AG10803 (cell line): ENCODE measurements at places on chromosomes 4 and X.
A peak's percentile ranks its signal among the peaks of the same experiment; 100 is the strongest.

GRCh38 chrX:119685225-119686066 is 7.5 kb downstream of the SEPTIN6 start:
- no peak for DNase-seq

DNA sequence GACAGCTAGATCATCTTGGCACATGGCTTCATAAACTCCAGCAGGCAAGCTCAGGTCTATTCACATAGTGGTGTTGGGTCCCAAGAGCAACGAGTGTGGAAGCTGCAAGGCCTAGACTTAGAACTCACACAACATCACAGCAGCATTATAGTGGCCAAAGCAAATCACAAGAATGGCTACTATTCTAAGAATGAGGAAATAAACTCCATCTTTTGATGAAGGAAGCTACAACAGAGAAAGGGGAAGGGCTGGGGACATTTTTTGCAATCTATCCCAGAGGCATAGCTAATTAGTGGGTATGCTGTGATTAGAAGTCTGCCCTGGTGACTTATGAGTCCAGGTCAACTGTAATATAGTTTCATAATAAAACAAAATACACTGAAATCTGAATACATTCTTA is 42.9 kb upstream of the TAB3 start:
- no peak for DNase-seq

GRCh38 chr4:168853770-168854169 is 156.3 kb downstream of the CBR4 start:
- no peak for DNase-seq

DNA sequence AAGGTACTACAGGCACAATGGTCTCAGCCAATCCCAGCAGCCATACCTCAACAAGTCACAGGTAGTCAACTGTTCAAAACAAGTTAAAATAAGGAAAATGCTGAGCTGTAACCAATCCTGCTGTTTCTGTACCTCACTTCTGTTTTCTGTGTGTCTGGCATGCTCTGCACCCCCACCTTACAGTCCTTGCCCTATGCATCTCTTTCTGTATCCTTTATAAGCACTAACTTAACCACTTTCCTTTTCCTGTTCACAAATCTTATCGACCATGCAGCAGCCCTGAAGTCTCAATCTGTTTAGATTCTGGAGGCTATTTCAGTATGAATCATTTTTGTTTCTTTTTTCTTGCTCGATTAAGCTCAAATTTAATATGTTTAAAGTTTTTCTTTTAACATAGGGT is 12.5 kb upstream of the FAM13A start:
- no peak for DNase-seq

- DNase-seq, result no peak
Measured at GRCh38 chr4:13162886-13163285, 321.3 kb downstream of the RAB28 start.

GRCh38 chrX:47068214-47068613 is 10.0 kb upstream of the RGN start:
- DNase-seq, result no peak

- DNase-seq, result no peak
Measured at GRCh38 chr4:52423967-52424366, 235.1 kb downstream of the USP46 start.

GRCh38 chrX:2351999-2352995 is 148.5 kb downstream of the DHRSX start:
- peak; percentile 94 for DNase-seq

DNA sequence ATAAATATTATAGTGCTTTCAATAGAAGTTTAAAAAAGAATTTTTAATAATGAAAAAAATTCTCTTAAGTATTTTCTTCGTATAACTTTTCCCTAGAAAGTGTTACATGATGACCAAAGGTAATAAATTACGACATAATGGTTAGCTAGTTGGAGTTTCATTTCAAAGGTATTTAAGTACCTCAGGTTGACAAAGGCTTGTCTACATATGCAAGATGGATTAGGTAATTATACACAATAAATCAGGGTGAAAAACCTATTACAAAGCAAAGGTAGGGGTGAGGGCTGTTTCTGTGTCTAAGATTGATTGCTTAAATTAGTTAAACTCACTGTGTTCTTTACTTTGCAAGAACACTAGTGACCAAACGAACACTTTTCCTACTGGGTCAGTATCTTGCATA is 508.5 kb upstream of the FAT1 start:
- DNase-seq, result no peak

GRCh38 chrX:70172221-70172620 is 5.1 kb upstream of the DGAT2L6 start:
- no peak for DNase-seq

DNA sequence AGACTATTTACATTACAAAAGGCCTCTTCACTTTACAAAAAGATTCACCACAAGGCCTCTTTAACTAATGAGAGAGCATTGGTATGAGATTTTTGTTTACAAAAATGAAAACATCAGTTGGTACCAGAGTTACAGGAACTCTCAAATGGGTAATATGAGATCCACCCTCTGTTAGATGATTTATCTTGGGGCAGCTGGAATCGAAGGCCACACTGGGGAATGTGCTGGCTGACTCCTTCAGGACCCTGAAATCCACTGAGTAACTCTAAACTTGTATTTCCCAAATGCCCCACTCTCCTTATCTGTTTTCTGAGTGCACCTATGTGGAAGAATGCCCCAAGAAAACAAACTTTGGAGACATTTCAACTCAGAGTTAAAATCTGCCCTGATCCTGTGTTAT is 232.9 kb upstream of the F9 start:
- no peak for DNase-seq

GRCh38 chrX:47179221-47179927 is 14.3 kb upstream of the UBA1 start:
- peak; percentile 60 for DNase-seq

GRCh38 chrX:40380655-40381488 is 199.9 kb upstream of the ATP6AP2 start:
- no peak for DNase-seq

DNA sequence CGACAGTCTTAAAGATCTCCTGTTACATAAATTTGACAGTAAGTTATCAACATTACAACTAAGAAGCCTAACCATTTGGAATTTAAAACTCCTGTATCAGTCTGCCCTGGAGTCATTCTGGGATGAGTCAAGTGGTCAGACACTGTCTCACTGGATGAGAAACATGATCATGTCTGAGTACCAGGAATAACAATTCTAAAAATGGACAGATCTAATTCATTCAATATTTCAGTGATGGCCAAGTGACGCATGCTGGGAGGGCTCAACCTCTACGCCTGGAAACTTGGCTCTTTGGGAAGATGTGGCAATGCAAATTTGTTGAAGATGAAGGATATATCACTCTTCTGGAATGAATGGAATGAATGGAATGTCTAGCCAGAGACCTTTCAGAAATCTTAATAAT is 1427.2 kb downstream of the STIM2 start:
- peak; percentile 99 for DNase-seq

DNA sequence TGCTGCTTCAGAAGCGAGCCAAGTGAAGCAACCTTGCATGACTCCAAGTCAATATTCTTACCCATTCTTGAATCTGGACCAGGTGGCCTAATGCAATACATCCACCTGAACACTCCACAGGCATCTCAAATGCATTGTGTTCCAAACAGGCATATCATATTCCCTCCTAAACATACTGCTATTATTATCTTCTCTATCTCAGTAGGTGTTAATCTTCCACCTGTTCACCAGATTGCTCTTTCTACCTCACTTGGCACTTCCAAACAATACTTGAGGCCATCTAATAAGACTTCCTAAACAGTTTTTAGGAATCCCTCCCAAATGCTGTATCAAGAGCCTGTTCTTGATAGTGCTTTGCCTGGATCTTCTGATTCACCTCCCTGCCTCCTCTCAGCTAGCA is 90.7 kb downstream of the GPRIN3 start:
- no peak for DNase-seq

DNA sequence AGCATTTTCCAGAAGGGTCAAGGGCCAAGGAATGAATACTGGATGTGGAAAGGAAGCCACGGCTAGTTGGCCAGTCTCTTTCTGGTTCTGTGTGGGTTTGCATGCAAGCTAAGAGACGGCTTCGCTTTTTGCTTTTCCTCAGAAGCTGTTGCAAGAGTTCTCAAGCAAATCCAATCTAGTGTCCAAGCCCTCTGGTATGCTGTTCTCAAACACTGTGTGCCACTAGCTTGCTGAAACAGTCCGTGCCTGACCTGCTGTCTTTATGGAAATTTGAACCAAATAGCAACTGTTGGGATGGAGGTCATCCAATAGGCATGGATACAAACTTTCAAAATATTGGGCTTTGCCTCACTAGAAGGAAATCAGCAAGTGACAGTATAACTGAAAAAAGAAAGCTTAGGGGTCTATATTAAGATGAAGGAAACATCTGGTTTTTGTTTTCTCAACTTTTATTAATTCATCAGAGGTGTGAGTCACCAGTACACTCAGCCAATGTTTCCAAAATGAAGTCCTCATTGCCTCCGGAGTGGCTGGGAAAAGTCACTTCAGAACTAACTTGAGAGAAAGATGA is 70.5 kb downstream of the SLC9A6 start:
- DNase-seq, result peak; percentile 95

DNA sequence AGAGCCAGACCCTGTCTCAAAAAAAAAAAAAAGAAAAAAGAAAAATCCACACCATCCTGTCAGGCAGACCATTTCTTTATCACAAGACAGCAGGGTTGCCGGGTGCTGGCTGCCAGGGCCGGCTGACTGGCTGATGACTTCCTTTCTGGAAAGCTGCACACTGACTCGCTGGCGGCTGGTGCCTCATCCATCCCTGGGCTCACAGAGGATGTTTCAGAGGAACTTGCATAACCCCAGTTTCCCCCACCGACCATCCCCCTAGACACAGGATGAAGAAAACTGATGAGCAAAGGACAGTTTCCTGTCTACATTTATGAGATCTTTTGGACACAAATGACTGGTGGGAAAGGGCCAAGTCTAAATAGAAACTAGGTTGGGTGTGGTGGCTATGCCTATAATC is 14.1 kb downstream of the HPSE start:
- peak; percentile 63 for DNase-seq

DNA sequence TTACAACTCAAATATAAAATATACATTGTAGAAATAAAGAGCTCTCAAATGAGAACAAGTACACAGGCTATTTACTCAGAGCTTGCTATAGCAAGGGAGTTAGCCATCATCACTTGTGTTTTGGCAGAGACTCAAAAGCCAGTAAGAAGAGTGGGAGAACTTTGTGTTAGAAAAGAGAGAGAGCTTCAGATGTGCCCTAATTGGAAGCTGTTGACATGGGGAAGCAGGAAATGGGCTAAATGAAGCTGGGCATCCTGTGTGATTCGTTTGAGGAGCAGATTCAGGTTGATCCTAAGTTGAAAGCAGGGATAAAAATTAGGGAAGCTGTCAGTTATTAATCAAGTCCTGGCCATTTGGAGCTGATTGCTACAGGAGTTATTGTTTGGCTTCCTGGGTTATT is 207.4 kb upstream of the MAOA start:
- DNase-seq, result no peak

DNA sequence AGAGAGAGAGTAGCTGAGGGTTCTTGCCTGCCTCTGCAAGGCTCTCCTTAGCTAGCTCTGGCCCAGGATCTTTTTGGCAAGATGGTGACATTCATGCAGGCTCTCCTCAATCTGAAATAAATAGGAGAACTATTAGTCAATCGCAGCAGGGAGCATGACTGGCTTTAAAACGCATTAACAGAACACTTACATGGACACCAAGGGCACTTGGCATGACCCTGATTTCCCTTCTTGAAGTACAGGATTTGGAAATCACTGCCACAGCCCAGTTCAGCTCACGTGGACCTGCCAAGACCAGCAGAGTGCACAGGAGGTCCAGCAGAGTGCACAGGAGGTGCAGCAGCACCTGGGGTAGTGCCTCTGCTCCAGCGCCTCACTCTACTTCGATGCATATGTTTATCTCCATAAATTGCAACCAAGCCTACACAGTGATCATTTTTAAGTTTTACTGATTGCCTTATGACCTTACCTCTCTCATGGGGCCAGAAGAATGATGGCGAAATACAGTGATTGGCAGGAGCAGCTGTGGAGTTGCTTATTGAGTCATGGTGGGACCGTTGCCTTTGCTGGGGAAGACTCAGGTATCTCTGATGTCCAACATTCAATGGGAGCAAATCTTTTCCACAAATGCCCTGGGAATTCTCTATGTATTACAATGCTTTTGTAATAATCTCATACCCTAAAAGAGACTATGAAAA is 122.4 kb downstream of the SYNPO2 start:
- peak; percentile 17 for DNase-seq

DNA sequence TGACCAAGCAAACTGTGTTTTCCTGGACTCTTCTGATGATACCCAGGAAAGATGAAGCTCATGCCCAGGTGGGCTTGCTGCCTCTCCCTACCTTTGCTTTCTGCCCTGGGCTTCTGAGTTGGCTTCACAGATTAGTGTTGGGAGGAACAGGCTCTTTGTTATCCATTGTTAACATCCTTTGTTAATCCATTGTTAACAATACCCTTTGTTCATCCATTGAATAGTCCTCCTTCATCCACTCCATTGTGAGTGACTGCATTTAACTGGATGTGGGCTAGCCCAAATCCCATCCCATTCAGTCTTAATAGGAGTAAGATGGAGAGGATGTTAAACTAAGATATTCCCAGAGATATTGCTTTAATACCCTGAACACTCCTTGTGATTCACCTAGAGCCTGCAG is 199.0 kb upstream of the LNX1 start:
- DNase-seq, result no peak

DNA sequence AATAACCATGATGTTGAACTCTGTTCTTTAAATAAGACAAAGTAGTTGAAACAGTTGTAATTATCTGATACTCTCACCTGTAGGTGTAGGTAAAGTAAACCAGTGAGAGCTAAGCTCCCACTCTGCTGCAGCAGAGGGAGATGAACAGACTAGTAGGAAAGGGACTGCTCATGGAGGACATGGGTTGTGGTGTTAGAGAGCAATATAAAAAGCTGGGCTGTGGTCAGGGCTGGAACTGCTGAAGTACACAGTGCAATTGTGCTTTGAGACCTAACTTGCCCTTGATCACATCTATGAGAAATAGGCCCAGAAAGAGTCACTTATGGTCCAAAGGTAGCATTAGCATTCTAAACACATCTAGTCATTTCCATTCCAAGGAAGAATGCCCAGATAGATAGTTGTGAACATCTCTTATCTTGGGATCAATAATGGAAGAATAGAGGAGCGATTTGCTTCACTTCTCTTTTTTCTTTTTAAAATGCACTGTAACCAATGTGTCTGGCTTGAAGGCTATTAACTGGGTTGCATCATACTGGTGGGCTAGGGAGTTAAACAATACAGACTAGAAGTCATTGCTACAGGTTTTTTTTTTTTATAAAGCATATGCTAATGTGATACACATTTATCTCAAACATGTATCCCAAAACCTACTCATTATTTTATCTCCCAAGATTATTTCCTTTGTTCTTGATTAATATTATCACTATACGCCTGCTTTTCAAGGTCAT is 251.3 kb upstream of the CENPE start:
- no peak for DNase-seq
